Fibroblast of skin of abdomen (primary cell): ENCODE measurements at places on chromosomes 3 and 15.

- no peak for DNase-seq
Measured at GRCh38 chr15:40330368-40330836, 6.9 kb downstream of the INAFM2 start.

GRCh38 chr3:38580450-38581382 is 68.8 kb downstream of the SCN5A start:
- DNase-seq = no peak

DNA sequence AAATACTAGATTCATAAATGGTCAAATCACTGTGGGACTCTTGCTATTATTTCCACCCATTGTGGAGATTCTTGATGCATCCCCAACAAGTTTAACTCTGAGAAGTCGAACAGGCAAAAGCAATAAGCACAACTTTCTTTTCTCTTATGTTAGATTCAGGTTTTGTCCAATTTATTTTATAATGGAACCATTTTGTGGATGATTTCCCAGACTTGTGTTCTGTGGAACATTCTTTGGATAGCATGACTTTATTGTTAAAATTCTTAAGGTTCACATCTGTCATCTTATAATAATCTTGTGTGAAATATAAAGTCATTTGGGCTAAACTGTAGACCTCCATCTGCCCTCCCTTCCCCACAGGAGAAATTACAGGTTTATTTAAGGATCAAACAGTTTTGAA is 213.7 kb downstream of the LPP start:
- DNase-seq = peak; percentile 18

GRCh38 chr3:52472239-52473000 is 17.0 kb downstream of the NISCH start:
- no peak for DNase-seq

GRCh38 chr3:12948371-12948770 is 107.0 kb upstream of the RPL32 start:
- DNase-seq = peak; percentile 79

DNA sequence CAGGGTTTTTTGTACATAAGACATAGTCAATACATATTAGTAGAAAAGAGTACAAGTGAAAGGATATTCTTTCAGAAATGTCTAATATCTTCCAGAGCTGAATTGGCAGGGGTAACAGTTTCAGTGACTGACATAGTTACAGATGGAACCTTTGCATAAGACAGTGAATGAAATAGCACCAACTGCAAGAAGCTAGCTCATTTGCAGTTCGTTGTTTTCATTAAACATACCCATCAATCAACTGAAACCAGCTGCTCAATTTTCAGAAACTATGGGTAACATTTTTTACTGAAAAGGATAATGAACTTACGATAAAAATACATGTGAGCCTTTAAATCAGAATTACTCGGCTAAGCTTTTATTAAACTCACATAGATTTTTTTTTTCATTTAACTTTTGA is 93.9 kb upstream of the EPHA3 start:
- no peak for DNase-seq

- DNase-seq = no peak
Measured at GRCh38 chr3:127454051-127454450, 136.5 kb downstream of the TPRA1 start.

- no peak for DNase-seq
Measured at GRCh38 chr3:49277383-49277775, 347 bp upstream of the C3orf62 start.

DNA sequence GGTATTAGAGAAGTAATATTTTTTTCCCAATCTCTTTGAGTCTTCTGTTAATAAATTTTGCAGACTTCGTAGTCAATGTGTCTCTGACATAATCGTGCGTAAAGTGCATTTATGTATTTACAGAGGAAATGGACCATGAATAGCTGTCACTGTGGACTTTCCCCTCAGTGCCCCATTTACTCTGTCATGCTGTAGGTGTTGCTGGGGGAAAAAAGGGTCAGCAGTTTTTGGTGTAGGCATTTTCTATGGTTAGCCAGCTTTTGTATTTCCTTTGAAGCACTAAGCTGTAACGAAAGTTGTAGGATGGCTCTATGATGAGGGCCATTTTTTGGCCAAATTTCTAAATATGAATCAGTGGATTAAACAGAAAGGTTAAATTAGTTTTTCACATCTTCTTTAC is 598.4 kb downstream of the FGF12 start:
- DNase-seq = no peak

GRCh38 chr15:37375519-37375918 is 275.2 kb upstream of the MEIS2 start:
- peak; percentile 47 for DNase-seq

DNA sequence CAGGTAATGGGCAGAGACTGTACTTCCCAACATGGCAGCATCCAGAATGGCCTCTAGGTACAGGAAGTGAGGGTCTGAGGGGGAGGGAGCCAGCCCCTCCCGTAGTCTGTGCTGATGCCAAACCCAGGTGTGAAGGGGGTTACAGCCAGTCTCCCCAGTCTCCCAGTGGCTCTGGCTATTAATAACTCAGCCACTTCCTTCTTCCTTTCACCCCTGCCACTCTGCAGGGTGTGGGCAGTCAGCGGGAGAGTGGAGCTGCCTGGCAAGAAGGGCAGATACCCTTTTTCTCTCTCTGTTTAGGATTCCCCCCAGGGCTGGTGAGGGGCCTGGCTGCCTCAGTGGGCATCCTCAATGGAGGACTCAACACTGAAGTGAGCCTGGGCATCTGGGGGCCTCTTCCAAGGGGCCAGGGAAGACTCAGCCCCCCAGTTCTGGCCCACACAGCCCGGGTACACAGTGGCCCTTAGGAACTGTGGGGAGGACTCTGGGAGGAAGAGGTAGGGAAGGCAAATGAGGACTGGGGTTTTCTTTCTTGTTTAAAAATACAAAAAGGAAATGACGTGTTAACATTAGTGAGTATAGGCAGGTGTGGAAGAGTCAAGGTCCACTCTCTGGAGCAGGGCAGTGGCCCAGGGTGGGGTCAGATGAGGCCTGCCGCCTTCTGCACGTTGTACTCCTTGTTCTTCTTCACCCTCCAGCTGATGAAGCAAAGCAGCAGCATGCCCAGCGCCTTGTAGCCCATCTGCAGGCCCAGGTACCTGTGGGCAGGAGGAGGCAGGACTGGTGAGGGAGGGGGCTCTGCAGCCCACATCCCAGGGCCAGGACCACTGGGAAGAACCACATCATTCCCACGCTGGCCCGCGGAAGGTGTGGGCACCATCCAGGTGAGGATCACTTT is 38.6 kb upstream of the RAB6B start:
- no peak for DNase-seq

- DNase-seq = no peak
Measured at GRCh38 chr3:68504201-68504600, 428.1 kb downstream of the TAFA4 start.

DNA sequence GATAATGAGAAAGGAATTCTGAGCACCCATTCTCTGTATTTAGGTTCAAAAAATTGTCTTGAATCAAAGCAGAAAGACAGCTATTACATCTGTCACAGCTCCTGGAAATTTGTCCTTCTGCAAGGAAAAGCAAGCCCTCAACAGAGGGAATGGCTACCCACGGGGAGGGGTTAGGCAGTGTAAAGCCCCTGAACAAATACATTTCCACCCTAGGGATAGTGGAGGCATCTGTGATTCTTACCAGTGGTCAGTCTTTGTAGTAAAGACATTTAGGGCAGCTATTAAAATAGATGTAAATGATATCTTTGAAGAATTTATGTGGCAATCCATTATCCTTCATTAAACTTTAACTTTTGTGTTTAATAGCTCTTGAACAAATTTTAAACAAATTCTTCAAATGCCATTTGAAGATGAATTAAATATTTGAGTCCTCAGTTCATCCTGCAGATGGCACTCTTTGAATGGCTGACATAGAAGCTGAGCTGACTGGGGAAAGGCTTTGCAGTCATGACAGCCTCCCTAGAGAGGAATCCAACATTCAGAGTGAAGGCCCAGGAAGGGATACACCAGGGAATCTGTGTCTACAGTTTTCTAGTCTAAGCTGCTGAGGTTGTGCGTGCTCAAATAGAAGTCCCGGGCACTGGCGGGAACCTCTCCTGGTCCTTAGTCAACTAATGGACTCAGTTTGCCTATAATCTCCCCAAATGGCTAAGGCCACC is 359.7 kb upstream of the ROPN1 start:
- peak; percentile 81 for DNase-seq

- DNase-seq = peak; percentile 85
Measured at GRCh38 chr3:187101184-187102072, 37.9 kb downstream of the RPL39L start.

- DNase-seq = peak; percentile 36
Measured at GRCh38 chr3:168933614-168934013, 729.9 kb downstream of the MECOM start.

DNA sequence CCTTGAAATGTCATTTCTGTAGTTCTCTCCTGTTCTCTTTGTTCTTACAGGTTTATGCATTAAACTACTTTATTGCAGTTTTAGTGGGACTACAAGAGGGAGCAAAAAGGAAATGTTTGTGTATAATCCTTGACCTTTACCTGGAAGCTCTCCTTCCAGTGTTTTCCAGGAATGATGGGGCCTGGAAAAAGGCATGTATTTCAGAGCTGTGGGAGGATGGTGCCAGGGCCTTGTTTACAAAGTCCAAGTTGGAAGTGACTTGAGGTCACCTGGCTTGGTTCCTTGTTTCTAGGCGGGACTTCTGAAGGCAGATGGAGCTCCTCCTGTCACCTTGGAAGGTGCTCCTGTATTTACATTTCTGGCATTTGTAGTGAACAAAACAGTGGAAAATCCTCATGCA is 15.1 kb downstream of the ACVR2B start:
- DNase-seq = no peak

GRCh38 chr3:28012830-28013229 is 228.6 kb upstream of the CMC1 start:
- DNase-seq = no peak

DNA sequence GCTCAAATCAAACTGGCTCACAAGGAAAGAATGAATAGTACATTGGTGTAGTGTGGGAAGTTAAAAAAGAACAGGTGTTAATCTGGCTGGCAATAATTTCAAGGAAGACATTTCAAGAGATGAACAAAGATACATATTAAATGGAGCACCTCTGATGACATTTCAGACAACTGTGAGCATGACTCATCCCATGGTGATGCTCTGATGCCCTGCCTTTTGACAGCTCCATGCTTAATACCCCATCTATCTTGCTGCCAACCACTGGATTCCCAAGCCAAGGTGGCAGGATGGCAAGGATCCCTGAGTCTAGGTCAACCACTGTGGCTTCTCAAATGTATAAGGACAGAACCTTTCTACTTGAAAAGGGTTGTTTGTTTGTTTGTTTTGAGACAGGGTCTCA is 29.3 kb downstream of the LRRC2 start:
- no peak for DNase-seq

- DNase-seq = no peak
Measured at GRCh38 chr15:66138096-66138783, 115.3 kb downstream of the MEGF11 start.

DNA sequence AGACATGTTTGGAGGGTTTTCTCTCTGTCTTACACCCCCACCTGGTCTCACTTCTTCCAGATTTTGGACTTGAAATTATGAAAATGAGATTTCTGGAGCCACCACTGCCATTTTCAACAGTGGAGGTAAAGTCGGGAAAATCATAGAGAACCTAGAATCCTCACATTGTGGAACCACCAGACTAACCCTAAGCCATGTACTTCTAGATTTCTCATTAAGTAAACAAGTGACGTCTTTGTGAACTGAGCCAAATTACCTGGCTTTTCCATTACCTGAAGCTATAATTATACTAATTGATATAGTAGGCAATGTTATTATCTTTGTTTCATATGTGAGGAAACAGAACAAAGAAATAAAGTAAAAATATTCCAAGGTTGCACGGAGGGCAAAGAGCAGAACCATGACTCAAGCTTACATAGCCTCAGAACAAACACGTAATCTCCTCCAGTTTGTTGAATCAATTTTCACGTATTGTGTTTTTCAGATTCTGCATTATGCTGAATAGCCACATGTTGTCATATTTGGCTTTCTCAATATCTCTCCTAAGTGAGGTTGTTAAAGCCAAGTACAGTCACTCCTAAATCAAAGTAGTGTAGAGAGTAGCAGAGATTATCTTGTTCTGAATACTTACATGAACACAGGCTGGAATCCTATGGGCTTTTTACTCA is 101.3 kb upstream of the CMC1 start:
- no peak for DNase-seq

DNA sequence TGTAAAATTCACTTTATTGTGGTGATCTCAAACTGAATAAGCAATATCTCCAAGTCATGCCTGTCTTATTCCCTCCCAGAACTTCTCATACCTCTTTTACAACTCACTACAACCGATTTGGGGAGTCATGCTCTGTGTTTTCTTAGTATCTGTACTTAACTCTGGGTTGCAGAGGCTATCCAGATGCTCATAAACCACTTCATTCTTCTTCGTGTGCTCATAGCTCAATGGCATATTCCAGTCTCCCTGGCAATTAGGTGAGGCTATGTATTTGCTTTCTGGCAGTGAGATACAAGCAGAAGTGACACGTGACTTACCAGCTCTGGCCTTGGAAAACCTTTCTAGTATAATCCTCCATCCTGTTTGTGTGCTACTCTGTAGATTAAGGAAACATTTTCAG is 360.9 kb downstream of the ZNF385D start:
- peak; percentile 89 for DNase-seq

DNA sequence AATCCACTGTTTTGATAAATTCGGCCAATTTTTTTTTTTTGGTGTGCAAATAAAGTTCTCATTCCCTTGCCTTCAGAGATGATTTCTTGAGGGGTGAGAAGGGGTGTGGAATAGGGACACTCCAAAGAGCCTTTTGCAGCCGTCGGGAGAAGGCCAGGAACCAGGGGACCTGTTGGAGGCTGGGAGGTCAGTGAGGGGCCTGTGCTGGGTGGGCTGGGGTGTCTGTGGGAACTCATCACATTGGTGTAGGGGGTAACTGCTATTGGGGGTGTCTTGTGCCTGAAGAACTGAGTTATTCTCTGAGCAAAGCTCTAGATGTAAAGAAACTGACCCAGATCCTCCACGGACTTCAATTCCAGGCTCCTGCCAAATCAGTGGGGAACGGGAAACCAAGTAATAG is 13.5 kb upstream of the SKIC8 start:
- DNase-seq = no peak

DNA sequence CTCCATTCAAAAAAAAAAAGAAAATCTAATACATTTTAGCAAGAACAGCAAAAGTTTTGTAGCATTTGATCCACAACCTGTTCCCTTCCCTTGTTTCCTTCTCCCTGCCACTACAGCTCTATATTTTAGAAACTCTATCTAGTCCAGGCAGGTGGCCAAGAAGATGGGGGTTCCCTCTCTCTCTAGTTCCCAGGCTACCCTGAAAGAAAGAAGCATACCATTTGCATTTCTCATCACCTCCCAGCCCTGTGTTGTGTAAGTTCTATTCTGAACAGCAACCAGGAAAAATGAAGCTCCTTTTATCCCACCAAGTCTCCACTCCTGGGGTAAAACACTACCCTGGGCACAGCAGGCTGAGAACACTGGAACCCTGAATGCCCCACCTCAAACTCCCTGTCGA is 100.0 kb downstream of the PCCB start:
- peak; percentile 96 for DNase-seq

GRCh38 chr15:45855210-45855906 is 220.5 kb downstream of the SQOR start:
- DNase-seq = no peak

DNA sequence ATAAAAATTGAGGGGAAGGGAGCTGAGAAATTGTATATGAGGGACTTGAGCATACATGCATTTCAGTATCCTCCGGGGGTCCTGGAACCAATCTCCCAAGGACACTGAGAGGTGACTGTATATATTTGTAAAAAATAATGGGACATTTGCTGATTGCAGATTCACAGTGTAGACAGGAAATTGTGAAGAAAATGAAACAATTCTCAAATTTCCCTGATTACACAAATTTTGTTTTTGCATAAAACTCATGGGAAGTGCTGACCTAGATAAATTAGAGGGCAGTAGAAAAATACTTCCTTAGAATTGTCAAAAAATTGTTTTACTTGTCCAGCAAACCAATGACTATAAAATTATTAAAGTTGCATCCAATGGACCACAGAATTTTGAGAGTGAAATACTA is 64.0 kb downstream of the IFT57 start:
- no peak for DNase-seq
